ENCODE measurements at places on chromosomes 6 and 20.

GRCh38 chr6:63268574-63268973, 51.2 kb downstream of the LGSN start:
- no peak for DNase-seq

GRCh38 chr20:32731882-32732266, 11.4 kb downstream of the COMMD7 start:
- DNase-seq: no peak

- no peak for DNase-seq
Observed at GRCh38 chr20:49571553-49571835, 3.6 kb upstream of the PTGIS start.

DNA sequence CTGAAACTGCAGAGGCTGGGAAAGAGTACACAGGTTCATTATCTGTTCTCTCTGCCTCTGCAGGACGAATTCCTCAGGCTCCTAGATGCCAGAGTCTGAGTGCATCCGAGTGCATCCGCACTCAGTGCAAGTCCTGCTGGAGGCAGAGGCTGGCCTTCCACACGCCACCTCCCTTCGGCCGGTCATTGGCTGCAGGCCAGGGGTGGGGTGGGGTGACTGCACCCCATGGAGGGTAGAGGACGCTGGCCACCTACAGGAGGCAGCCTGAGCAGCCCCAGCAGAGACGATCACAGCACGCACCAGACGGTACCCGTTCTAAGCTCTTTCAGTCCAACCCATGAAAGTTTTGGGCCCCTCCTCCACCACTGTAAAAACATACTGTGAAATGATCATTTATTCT, 11.7 kb downstream of the SFT2D1 start:
- no peak for DNase-seq

DNA sequence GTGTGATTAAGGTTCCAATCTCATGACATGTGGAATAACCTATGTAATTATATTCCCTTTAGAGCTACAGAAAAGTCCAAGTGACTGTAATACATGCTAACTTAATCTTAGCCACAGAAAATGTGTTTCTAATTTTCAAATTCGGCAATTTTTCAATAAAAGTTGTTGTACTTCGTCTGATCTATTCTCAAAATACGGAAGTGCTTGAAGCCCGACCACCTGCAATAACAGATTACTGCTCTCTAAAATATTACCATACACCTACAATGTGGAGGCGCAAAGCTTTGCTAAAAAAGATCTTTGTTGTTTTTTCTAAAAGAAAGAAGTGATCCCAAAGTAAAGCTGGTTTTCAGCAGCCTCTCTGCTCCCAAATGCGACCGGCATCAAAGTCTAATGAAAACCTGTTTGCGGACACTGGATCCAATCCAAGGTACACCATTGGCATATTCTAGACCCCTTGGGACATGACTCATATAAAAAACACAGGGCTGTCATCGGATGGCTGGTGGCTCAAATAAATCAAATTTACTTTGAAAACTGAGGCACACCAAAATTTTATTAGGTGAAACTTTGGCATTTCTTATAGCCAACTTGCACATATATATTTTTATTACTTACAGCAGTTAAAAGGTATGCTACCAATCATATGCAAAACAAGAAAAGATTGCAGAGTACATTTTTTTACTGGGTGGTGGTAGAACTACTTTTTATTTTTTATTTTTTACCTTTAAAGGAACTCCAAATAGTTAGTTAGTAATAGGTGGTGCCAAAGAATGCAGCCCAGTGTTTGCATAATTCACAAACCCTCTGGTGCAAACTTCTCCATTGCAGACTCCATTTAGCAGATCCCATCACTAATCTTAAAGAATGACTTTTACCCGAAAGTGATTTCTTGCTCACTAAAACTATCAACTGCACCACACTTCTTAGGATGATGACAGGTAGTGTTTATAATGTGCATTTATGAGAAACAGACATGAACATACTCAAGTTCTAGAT, 118.7 kb upstream of the TBX18 start:
- DNase-seq: no peak

- no peak for DNase-seq
Observed at GRCh38 chr6:101443315-101443714, 49.8 kb downstream of the GRIK2 start.

DNA sequence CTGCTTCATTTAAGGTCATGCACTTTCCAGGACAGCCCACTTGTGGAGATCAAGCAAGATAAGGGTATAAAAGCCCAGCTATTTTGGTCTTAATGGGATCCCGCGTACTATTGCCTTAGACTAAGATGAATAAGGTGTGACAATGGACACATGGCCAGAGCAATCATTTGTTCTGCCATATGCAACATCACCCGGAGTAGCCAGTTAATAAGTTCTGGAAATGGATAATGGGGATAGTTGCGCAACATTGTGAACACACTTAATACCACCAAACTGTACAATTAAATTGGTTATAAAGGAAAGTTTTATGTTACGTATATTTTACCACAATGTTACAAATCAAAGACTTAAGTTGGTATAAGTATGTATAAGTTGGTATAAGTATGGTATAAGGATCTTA, 674.5 kb downstream of the HDGFL1 start:
- DNase-seq: no peak

DNA sequence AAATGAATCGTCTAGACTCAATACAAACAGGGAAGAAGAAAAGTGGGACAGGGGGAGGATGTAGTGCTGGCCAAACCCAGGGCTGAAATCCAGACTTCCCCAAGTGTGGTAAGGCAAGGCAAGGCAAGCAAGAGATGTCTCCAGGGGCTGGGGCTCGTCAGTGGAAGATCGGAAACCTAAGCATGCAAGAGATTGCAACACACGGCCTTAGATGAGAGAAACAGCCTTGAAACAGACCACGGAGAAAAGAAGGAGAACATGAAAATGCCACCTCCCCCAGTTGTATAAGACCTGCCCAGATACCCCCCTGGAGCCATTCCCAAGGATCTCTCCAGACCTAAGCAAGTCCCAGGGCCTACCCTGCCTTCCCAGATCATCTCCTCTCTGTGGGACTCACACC, 20.0 kb downstream of the VEGFA start:
- no peak for DNase-seq

GRCh38 chr6:47188588-47189021, 121.1 kb downstream of the TNFRSF21 start:
- DNase-seq: no peak

DNA sequence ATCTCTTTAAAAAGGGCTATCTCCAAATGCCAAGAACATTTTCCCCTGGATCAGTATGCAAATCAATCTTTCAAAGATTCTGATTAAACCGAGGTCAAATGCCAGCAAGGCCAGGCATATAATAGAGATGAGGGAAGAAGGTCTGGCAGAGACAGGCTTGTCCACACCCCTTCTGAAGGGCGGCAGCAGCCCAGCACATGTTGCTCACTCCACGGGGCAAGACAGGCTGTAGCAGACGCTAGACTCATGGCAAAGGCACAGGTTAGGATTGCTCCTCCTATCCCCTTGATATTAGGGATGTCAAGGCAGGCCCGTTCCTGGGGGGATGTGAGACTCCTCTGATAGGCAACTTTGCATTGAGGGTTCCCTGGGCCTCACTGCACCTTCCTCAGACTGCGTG, 104.7 kb upstream of the RIN2 start:
- no peak for DNase-seq

- DNase-seq: no peak
Observed at GRCh38 chr20:62627901-62628612, 14.2 kb upstream of the SLCO4A1 start.

DNA sequence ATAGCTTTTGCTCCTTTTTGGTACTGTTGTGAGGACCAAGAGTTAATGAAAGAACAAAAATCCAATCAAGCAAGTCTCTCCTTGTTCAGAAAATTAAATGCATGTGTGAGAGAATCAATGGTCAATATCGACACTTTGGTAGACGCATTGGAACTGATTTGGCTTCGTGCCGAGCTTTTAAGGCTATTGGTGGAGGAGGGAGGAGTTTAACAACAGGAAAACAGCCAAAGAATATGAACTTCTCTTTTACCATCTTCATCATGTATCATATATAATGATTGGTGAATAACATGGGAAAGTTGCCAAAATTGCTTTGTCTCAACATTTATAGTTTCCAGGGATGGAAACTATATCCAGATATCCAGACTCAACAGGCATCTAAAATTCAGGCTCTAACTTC, 266.5 kb upstream of the CITED2 start:
- DNase-seq: no peak

DNA sequence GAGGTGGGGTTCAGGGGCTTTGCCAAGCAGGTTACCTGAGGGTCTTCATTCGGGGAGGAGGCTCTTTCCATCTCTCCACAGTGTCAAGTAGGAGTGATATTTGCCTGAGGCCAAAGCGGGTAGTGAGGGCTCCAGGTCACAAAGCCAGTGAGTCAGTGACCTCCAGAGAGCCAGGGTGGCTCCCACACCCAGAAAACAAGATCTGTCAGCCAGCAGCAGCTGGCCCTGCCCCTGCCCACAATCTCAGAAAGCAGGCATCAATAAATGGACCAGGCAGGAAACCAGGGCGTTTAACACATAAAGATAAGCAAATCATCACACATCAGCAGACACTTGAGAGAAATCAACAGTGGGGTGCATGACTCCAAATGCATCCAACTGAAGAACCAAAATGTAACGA, 250.8 kb downstream of the CDH26 start:
- DNase-seq: no peak

DNA sequence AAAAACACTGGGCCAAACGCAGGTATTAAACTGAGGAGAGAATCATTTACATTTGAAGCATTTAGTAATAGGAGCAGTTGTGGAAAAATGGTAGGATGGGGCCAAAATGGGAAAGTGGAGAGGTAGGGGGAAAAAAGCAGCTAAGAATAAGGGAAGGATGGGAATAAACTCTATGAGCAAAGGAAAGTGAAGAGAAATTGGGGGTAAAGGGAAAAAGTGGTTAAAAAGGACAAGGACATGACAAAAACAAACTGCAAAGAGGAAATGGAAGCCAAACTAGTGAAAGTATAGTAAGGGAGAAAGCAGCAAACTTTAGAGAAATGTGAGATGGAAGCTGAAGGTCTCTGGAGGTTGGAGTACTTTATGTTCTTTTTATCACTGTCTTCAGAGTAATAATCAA, 6.2 kb upstream of the ZSCAN16 start:
- no peak for DNase-seq

- DNase-seq: peak; percentile 73
Observed at GRCh38 chr6:42783177-42783875, 1.5 kb downstream of the BICRAL start.

GRCh38 chr20:11753155-11753554, 164.5 kb upstream of the BTBD3 start:
- no peak for DNase-seq

- DNase-seq: no peak
Observed at GRCh38 chr20:62370115-62370806, 3.1 kb upstream of the LAMA5 start.

DNA sequence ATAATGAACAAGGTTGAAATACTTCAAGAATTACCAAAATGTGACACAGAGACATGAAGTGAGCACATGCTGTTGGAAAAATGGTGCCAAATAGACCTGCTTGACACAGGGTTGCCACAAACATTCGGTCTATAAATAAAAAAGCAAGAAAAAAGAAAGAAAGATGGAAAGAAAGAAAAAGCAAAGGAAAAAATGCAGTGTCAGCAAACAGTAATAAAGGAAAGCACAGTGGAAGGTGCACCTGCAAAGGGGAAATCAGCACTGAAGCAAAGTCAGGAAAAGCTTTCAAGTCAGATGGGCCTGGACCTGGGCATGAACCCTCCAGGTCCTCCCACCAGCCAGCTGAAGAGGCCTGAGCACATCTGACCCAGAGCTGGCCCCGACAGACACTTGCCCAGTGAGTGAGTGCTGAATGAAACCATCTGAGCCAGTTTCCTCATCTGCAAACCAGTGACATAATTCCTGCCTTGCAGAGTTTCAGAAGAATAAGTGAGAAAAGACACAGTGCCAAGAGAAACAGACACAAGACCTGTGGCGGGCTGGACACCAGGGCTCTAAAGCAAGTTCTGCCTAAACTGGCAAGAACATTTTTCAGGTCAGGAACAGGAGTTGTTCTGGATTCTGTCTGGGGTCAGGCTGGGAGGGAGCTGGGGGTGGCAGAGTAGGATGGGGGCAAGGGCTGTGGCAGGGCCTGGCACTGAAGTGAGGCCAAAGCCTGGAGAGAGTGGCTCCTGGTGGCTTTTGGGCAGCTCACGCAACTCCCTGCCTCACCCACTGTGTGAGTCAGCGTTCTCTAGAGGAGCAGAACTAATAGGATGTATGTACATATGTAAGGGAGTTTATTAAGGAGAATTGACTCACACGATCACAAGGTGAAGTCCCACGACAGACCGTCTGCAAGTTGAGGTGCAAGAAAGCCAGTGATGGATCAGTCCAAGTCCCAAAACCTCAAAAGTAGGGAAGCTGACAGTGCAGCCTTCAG, 23.9 kb upstream of the MICB start:
- no peak for DNase-seq

DNA sequence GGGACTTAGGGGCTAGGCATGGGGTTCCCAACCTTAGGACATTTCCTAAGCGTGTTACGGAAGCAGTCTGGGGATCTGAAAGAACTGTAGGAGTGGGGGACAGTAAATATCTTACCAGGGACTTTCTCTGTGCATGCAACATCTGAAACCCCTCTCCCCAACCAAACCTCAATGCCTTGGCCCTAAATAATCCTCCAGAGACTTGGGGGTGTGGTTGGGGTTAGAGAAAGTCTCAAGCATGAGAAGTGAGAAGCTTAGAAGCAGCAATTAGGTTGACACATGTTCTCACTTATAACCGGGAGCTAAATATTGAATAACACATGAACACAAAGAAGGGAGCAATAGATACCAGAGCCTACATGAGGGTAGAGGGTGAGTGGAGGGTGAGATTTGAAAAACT, 74.7 kb downstream of the HTR1E start:
- no peak for DNase-seq

- no peak for DNase-seq
Observed at GRCh38 chr20:51153867-51154707, 131.2 kb upstream of the KCNG1 start.

DNA sequence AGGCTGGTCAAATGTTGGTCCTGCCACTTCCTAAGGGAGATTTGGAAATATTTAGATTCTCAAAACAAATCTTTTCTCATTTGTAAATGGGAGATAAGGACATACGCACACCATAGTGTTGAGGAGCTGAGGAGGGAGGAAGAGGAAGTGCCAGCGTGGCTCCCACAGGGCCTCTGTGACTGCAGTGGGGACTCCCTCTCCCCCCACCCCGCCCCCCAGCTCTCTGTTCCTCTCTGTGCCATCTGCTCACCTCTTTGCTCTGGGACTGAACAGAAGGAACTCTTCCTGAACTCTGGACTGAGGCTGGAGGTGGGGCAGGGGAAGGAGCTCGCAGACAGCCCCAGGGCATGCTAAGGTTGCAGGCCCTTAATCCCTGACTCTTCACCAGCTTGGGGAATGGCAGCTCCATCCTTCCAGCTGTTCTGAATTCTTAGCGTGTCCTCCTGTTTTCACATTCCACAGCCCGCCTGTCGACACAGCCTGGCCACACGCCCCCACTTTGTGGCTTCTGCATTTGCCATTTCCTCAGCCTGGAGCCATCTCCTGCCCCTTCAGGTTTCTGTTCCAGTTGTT, 11.4 kb downstream of the DDX27 start:
- no peak for DNase-seq

DNA sequence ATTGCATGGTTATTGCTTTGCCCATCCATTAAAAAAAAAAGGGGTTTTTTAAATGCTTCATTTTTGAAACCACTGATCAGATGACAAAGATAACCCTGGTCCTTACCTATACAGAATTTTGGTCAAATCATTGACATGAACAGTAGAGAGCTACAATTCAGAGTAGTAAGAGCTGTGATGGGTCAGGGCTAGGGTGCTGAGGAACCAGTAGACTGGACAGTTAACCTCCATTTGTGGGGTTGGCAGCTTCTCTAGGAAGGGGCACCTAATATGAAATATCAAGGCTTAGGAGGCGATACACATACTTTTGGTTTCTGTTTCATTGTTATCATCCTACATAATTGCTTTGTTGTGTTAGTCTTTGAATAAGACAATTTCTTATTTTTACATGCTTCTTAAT, 55.1 kb downstream of the ORC3 start:
- DNase-seq: peak; percentile 16
